ENCODE measurements at places on chromosomes 12 and 14.
A peak's percentile ranks its signal among the peaks of the same experiment; 100 is the strongest.

DNA sequence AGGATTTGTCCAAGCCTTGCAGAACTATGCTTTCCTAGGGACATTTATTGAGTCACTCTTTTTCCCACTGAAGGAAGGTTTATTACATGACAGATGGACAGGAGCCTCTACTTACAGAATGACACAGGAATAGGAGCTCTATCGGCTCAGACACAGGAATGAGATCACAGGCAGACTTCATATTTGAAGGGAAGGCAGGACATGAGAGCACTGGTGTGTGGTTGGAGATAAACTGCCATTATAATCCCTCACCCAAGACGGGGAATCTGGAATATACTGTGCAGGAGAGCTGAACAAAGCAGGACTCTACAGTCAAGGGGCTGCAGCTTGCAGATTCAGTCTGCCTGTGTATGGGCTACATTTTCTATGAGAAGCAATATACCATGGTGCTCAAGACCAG is 26.8 kb upstream of the IL22 start:
- DNase-seq, result no peak

GRCh38 chr12:104672501-104673265 is 215.9 kb downstream of the CHST11 start:
- DNase-seq, result peak; percentile 89

GRCh38 chr12:84069699-84070098 is 842.9 kb downstream of the SLC6A15 start:
- no peak for DNase-seq

DNA sequence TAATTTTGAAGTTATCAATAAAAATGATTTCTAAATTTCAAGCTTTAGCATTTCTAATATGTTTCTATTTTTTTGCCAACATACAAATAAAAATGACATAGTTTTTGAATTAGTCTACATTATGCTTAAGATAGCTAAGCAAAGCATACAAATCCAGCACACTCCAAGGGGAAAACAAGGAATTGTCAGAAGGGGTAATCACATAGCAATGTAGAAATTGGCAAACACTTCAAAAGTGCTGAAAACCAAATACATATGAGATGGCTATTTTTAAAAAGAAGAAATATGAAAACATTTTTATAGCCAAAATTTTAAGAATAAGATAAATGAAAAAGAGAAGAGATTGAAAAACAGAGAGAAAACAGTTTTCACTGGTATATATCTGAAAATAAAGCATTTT is 308.0 kb downstream of the SLC6A15 start:
- DNase-seq, result no peak

DNA sequence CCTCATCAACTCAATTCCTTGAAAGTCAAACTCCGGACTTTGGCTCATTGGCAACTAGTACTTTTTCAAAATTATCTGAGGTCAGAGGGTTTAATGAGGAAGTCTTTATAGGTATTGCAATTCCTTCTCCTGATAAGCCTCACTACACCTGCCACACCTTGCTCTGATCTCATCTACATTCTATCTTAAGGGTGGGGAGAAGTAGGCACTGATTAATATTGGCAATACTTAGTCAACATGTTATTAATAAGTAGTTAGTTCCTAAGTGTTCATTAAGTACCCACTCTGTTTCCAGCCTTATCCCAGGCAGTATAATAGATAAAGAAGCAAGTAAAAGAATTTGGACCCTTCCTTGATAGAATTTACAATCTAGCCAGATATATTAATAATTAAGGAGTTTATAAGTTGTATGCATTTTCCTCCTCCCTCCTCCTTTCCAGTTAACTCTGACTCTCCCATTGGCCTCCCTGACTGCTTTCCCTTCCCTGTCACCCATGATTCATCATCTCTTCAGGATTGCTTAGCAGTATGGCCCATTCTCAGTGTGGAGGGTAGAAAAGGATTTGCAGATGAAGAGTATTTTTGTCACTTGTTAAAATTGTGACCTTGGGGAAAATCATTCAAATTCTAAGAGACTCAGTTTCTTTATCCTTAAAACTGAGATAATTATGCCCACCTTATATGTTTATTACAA is 231.0 kb upstream of the ATP2B1 start:
- DNase-seq, result no peak

DNA sequence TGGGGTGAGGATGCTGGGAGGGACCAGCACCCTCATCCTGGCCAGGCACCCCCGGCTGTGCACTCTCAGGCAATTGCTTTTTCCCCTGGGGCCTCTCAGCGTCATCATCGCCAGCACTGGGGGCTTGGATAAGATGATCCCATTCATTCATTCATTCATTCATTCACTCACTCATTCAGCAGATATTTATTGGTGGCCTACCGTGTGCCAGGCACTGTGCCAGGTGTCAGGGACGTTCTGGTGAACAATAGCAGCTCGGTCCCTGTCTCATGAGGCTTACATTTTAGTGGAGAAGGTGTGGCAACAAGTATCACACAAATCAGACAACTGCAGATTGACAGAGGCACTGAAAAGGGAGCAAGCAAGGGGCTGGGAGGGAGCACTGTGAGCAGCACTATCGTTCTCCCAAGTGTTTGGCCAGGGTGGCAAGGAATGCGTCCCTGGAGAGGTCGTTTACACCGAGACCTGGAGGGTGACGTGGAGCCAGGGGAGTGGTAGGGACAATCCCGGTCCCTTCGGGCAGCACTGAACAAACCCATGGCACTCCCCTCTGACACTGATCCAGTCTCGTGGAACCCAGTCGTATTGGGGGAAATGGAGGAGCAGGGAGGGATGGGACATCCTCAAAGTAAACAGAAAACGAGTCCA is 124.1 kb downstream of the PAPOLA start:
- no peak for DNase-seq

All from sigmoid colon (tissue), 7 donors.